Stimulated activated CD4-positive, alpha-beta T cell treated with anti-CD3 and anti-CD28 coated beads, Interleukin-15, amount 100 ng/mL, for 24 hours (primary cell): ENCODE measurements at places on chromosomes 7 and 10.
A peak's percentile ranks its signal among the peaks of the same experiment; 100 is the strongest.

- DNase-seq = no peak
These were observed 636.2 kb upstream of the IGFBP3 start for GRCh38 chr7:46557295-46557711.

- no peak for DNase-seq
These were observed 6.0 kb downstream of the CYREN start for GRCh38 chr7:135164357-135165061.

DNA sequence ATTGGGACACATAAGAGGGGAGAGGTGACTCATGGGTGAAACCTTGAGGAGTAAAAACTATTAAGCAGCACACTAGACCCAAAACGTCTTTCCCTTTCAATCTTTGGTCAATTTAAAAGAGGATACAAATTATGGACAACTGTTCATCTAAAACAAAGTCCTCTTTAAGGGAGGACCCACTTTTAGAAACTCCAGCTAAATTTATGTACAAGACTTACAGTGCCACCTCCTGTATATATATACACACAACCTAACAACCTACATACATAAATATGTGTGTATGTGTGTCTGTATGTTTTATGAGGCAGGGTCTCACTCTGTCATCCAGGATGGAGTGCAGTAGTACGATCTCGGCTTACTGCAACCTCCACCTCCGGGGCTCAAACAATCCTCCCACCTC lies 18.1 kb upstream of the ZC3HAV1 start:
- no peak for DNase-seq

- no peak for DNase-seq
These were observed 331.5 kb downstream of the PLXDC2 start for GRCh38 chr10:20147684-20148083.

DNA sequence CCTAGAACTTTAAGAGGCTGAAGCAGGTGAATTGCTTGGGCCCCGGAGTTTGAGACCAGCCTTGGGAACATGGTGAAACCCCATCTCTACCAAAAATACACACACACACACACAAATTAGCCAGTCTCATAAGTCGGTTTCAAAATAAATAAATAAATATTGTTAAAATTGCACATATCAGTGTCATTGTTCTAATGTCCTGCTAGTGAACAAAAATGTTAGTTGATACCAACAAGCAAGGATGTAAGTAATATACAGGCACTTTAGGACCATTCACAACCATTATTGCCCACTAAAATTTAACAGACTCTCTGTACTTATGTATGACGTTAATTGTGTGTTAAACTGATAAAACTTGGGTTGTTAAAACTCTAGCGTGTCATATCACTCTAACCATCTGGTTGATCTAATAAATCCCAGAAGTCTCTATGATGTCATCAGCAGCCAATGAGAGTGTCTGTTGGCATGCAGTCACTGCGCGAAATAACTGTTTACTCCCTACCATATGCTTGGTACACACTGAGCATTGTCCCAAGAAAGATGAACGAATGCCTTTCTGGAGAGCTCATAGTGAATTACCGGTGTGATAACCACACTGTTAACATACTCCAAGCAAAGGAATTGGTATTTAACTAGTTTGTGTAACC lies 30.4 kb upstream of the OTUD1 start:
- DNase-seq = no peak

GRCh38 chr7:128172963-128173362 lies 68.1 kb upstream of the LEP start:
- DNase-seq = no peak

DNA sequence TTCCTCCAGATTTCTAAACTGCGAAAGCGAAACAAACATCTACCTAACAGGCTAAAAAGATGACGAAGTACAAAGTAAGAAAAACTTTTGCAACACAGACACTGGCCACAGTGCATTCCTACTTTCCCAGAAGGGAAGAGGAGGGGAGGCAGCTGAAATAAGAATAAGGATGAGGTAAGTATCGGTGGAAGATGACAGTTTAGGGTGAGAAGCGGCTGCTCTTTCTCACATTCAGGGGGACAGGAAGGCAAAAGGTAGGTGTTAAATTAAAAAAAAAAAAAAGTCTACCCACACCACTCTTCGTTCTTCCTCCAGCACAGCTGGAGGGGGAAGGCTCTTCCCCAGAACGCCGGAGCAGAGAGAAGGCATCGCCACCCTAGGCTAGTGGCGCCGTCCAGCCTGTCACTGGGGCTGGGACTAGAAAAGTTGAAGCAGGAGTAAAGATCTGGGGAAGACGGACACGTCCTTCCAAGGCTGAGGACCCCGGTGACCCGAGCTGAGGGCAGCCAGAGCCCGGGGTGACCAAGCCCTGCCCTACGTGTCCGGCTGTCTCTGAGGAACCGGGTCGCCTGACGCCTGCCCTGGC lies 846 bp downstream of the DNAJC1 start:
- peak; percentile 44 for DNase-seq

DNA sequence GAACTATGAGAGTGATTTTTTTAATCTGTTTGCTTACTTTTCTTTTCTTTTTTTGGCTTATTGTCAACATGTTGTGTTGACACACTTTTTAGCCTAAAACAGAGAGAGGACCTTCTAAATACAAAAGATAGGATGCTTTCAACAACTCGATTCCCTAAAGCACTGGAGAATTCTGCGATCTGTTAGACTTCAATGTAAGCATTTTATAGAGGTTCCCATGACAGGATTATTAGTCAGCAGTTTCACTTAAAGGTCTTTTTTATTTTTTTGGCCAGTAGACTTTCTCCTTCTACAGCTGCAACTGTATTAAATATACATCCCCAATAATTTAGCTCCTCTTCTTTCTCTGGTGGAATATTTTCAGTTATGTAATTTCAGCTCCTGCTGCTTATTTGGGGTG lies 12.7 kb upstream of the NRP1 start:
- no peak for DNase-seq
